GM04504 (cell line): ENCODE measurements at places on chromosomes 13 and 19.

GRCh38 chr13:57829496-57829895 is 198.0 kb downstream of the PCDH17 start:
- DNase-seq: no peak

- no peak for DNase-seq
Observed at GRCh38 chr19:44818466-44819031, 9.6 kb downstream of the BCAM start.

GRCh38 chr13:76772241-76772640 is 114.0 kb downstream of the KCTD12 start:
- no peak for DNase-seq

- no peak for DNase-seq
Observed at GRCh38 chr13:93736081-93736480, 509.5 kb downstream of the GPC6 start.

- DNase-seq: peak; percentile 77
Observed at GRCh38 chr13:45162821-45163220, 38.0 kb downstream of the KCTD4 start.

GRCh38 chr19:23554548-23554947 is 132.5 kb downstream of the ZNF675 start:
- DNase-seq: peak; percentile 47

DNA sequence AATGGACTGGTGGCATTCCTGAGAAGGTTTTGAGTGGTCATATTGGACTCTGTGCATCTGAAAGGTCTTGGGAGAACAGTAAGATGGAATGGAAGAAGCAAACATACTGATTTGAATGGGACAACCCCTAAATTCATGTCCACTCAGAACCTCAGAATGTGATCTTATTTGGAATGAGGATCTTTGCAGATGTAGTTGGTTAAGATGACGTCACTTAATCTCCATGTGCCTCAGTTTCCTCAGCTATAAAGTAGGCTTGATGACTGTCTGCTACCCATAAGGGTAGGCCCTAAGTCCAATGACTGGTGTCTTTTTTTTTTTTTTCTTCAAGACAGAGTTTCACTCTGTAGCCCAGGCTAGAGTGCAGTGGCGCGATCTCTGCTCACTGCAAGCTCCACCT is 71.1 kb upstream of the SOX21 start:
- no peak for DNase-seq

DNA sequence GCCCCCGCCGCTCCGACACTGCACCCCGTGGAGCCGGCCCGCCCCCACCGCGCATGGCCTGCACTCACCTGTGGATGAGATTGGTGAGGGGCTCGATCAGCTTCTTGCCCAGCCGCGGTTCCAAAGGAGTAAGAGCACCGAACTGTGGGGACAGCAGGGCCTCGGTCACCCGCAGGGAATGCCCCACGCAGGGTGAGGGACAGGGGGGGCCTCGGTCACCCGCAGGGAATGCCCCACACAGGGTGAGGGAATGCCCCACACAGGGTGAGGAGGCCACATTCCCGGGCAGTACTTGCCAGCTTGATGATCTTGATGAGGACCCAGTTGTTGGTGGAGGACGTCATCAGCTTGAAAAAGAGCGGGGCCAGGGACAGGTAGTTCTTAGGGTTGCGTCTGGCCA is 22.3 kb downstream of the AP3D1 start:
- no peak for DNase-seq
